ENCODE measurements at places on chromosomes 5 and 9.

- DNase-seq, result no peak
These were observed 346.5 kb downstream of the NFIB start for GRCh38 chr9:13967438-13967837.

- DNase-seq, result no peak
These were observed 220.3 kb upstream of the DAPK1 start for GRCh38 chr9:87277346-87277745.

- no peak for DNase-seq
These were observed 161.5 kb downstream of the CRB2 start for GRCh38 chr9:123517512-123517911.

GRCh38 chr5:112372543-112372942, 46.5 kb downstream of the EPB41L4A start:
- no peak for DNase-seq

DNA sequence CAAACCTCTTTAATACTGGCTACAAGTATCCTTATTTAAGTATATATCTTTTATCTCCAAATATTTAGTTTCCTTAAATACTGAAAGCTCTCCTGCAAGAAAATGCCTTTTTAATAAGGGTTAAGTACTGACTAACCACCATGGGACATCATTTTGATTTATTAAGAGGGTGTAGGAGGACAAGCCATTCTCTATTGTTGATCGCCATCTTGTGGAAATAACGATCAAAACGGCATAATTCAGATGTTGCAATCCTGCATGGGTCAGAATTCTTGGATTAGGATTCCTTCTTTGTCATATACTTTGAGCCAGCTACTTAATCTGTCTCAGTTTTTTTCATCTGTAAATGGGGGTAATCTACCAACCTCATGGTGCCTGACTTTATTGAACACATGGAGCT, 28.7 kb upstream of the C5orf46 start:
- DNase-seq, result no peak
